ENCODE measurements at places on chromosomes 4 and X. TPM values are rescaled to one million over a fixed set of nuclear protein-coding genes. Genes with fewer than 3 reads are reported as not detected.

- H3K27ac ChIP-seq: no peak overlapping the region
- no peak for DNase-seq
- H3K4me1 ChIP-seq: no peaks in the 10 kb centered on the region
- H3K36me3 ChIP-seq: no peaks in the 10 kb centered on the region
- H3K27me3 ChIP-seq: no peaks in the 10 kb centered on the region
These were observed 33.5 kb upstream of the KLF3 start for GRCh38 chr4:38630519-38630918.

GRCh38 chrX:131066237-131066636, 8.1 kb downstream of the ARHGAP36 start:
- no peaks in the 10 kb centered on the region for H3K4me1 ChIP-seq
- H3K27ac ChIP-seq: no peak overlapping the region
- H3K4me3 ChIP-seq: no peak overlapping the region

GRCh38 chr4:25142468-25142867, 17.8 kb downstream of the SEPSECS start:
- H3K36me3 ChIP-seq: no peaks in the 10 kb centered on the region
- no peaks in the 10 kb centered on the region for H3K27me3 ChIP-seq
- no peaks in the 10 kb centered on the region for H3K4me1 ChIP-seq
- DNase-seq: no peak
- H3K27ac ChIP-seq: no peak overlapping the region

The NPY2R gene
- total RNA-seq: not detected

The CYLC1 gene
- total RNA-seq: not detected

The SOD3 gene
- total RNA-seq: 1.0 TPM

- no peaks in the 10 kb centered on the region for H3K4me1 ChIP-seq
- H3K27ac ChIP-seq: no peak overlapping the region
- H3K4me3 ChIP-seq: no peak overlapping the region
These were observed 35.5 kb downstream of the AMER1 start for GRCh38 chrX:64169988-64170387.

DNA sequence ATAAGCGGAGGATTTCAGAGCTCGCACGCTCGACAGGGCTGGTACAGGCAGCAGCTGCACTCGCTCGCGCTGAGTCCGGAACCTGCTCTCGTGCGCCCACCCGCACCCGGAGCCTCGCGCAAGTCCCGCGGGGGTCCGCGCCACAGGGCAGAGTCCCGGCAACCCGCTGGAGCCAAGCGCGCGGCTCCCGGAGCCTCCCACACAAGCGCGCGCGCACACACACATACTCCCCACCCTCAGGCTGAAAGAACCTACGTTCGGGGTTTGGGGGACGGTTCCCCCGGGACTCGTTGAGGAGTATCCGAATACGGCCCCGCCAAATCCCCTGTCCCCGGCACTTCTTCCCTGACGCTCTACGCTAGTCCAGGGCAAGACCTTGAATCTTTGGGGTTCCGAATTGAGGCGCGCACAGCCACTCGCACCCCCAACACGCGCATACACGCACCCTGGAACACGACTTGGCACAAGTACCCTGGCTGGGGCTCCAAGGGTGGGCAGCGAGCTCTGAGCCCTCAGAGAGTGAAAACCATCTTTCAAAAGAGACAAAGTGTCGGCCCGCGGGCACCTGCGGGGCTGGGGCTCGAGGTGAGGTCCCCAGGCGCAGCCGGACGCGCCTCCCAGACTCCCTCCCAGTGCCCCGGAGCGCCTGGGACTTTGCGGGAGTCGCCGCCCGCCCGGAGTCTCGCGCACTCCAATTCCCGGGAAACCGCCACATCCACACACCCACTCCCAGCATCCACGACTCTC, 952 bp downstream of the ANOS1 start:
- no peak overlapping the region for H3K4me3 ChIP-seq
- no peak for DNase-seq
- H3K36me3 ChIP-seq: no peaks in the 10 kb centered on the region
- H3K4me1 ChIP-seq: no peaks in the 10 kb centered on the region
- H3K27me3 ChIP-seq: no peaks in the 10 kb centered on the region

DNA sequence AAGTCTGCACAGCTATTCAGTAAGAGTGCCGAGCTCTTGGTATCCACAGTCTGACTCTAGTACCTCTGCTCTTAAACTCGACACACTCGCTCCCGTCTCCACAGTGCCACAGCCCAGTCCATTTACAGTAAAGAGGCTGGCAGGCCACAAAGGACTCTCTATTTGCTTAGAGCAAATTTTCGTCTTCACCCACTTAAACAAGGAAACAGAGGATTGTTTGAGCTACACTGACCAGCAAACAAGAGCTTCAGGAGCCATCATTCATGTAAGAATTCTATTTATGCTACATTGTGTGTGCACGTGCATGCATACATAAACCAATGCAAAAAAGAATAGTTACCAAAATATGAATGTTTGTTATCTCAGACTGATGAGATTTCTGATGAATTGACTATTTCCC, 290.2 kb downstream of the USP46 start:
- H3K27me3 ChIP-seq: no peaks in the 10 kb centered on the region
- no peaks in the 10 kb centered on the region for H3K36me3 ChIP-seq
- H3K4me3 ChIP-seq: no peak overlapping the region
- no peak overlapping the region for H3K27ac ChIP-seq
- DNase-seq: no peak

All from Panc1 (cell line).